CD4-positive, alpha-beta T cell treated with Interleukin-6 at 100 ng/mL for 8 hours (primary cell): ENCODE measurements at places on chromosomes 3 and 15.

DNA sequence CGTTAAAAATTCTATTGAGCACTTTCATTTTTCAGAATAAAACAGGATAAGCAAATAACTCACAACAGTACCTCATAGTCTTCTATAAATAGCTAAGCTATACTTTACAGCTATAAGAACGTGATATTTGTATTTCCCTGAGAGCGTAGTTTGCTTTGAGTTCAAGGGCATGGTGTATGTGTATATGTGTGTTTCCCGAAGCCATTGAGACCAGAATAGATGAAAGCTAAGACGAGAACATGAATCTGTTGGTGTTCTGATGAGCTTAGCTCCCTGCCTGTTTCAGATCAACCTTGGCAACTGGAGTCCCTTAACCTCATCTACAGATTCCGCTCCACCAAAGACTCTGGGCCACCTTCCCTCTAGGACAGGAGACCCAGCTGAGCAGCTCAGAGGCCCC is 59.5 kb upstream of the MCF2L2 start:
- no peak for DNase-seq

DNA sequence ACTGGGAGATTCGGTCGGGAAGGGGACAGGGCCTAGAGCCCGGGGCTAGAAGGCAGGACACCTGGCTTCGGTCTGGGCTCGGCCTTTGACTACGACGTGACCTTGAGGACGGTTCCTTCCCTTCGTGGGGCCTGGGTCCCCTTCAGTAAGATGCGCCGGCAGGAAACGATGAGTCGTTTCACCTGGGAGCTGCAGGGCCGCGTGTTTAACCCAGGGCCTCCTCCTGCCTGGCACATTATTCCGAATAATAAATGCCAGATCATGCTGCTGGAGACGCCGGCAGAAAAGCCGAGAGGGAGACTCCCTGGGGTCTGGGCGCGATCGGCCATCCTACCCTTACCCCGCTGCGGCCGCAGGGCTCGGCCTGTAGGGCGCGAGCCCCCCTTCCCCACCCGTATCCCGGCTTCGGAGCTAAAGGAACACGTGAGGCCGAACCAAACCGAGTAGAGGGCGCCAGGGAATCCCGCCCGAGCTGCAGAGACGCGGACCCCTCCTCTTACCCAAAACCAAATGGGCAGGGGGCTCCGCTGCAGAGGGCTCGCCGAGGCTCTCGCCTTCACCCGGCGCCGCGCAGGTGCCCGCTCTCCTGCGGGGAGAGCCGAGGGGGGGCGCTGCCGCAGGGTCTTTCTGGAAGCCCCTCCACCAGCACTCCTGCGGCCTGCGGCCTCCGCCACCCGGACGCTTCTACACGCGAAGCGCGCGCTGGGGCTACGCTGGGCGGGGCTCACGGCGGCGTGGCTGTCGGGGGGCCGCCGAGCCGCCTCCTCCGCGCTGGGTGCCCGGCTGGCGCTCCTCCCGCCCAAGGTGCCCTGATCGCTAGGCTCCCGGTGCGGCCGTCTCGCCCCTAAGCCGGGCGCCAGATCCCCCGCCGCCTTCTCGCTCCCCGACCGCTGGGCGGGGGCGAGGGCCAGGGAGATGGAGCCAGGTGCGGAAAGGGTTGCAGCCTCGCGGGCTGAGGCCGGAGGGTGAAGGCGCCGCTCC is at the start of gene BDH1:
Gene BDH1 (minus strand): TSS at position 688 of the 981 bp plus-strand sequence. CDS start 9,525 bp downstream, outside the sequence.
- DNase-seq, result peak; percentile 43

DNA sequence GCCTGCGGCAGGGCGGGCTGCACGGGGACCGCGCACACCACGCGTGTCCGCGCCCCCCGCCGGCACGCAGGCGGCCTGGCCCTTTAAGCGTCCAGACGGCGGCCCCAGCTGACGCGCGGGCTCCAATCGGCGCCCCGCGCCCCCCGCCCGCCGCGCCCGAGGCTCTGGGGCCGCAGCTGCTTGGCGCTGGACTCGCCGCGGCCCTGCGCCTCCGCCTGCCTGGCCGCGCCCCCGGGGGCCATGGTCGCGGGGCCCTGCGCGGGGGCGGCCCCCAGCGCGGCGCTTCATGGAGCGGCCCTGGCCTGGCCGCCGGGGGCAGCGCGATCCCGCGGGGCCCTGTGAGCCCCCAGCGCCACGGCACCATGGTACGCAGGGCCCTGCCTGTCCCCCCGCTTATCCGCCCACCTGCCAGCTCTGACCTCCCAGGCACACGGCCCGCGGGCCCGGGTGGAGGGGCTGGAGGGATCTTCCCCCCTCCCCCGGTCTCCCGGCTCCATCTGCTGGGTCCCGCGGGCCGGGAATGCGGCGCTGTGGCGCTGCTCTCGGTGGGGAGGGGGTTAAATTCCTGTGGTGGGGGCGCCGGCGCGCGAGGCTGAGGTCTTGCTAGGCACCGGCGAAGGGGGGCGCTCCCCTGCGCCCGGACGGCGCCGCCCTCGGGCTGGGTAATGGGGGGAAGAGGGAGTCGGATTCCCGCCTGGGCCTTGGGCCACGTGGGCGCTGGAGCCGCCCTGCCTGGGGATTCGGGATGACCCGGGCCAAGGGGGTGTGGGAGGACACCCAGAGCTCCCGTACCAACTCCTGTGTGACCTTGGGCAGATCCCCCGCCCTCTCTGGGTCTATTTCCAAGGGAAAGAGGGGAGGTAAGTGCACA is 1.1 kb downstream of the ZBTB47 start:
- no peak for DNase-seq

GRCh38 chr3:134796281-134797056 is 1.4 kb downstream of the EPHB1 start:
- no peak for DNase-seq

DNA sequence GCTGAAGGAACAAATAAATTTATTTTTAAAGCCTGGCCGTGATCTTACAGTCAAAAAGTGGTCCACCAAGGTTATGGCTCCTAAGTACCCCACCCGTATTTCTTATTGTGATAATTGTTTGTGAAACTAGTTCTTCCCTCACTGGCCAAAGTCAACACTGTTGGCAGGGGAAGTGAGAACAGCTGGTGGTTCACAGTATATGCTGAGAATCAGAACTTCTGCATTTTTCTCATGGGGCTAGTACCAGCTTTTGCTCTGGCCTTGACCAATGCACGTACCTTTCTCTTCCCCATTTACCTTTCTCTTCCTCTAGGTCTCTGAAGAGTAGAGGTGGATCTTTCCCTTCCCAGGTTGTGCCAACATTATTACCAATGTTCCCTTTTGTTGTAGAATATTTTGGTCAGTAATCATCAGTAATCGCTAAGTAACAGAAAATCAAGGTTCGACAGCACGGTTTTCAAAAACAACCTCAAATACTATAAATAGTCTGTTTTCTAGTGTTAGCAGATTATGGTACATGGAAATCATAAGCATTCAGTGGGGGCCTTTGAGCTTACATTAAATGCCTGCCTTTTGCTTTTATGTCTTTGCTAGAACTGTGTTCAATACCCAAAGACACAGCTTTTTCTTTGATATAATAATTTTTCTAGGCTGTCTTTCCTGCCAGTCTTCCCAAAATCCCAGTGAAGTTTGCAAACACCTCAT is 268.0 kb downstream of the LPP start:
- no peak for DNase-seq

GRCh38 chr3:146640955-146641867 is 36.1 kb upstream of the PLSCR5 start:
- no peak for DNase-seq

DNA sequence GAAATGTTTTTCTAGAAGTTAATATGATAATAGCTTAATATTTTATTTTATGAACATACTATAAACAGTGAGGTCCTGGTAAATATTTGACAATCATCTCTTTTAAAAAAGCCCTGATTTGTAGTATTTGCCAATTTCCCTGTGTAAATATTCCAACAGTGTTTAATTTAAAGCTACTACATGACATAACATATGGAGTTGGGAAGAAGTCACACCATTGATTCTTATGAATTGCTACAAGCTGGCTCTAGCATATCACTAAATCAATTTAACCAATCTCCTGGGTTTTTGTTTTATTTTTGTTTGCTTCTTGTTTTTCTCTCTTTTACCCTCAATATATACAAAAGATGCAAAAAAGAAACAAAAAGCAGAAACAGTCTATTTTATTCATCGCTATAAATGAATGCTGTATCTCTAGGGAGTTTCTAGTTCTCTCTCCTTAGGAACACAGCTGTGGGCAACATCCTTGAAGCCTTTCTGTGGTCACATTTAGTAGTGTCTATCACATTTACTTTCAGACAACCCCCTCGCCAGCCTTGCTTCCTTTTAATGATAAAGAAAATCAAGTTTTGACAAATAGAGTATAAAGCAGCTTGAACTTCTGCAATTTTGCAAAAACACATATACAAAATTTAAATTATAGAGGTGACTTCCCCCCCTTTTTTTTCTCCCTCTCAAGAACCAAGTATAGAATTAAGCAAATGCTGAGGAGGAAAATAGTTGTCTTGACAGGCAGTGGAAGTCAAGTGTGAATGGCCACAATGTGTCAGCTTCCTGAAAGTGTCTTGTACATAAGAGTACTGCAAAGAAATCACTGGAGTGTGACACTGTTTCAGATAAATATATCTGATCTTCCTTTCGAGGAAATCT is 21.4 kb downstream of the CCR1 start:
- DNase-seq, result no peak

- no peak for DNase-seq
Measured at GRCh38 chr3:160874736-160875135, 118.7 kb downstream of the PPM1L start.

GRCh38 chr3:29144807-29145206 is 136.1 kb upstream of the RBMS3 start:
- no peak for DNase-seq

GRCh38 chr15:60757831-60758570 is 279.1 kb upstream of the ICE2 start:
- no peak for DNase-seq

DNA sequence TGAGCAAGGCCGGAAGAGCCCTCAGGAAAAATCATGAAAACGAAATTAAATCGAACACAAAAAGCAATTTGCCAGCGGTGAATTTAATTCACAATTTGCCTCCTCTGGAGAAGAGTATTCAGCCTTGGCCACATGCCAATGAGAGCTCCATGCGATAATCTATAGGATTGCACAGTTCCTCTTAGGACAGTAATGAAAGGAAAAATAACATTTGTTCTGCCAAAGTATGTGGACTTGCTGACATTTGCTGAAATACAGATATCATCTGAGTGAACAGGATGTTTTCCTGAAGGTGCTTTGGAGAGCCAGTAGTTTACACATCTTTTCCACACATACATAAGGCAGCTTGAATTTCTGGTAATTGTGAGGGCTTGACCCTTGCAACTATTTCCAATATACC is 188.6 kb upstream of the PDZRN3 start:
- DNase-seq, result no peak

- DNase-seq, result no peak
Measured at GRCh38 chr15:99453637-99454030, 112.2 kb upstream of the MEF2A start.

GRCh38 chr3:61929617-61930016 is 368.2 kb downstream of the PTPRG start:
- no peak for DNase-seq

- no peak for DNase-seq
Measured at GRCh38 chr15:57619746-57620145, 28.0 kb downstream of the MYZAP start.

- DNase-seq, result no peak
Measured at GRCh38 chr3:84906065-84906464, 52.7 kb upstream of the CADM2 start.

DNA sequence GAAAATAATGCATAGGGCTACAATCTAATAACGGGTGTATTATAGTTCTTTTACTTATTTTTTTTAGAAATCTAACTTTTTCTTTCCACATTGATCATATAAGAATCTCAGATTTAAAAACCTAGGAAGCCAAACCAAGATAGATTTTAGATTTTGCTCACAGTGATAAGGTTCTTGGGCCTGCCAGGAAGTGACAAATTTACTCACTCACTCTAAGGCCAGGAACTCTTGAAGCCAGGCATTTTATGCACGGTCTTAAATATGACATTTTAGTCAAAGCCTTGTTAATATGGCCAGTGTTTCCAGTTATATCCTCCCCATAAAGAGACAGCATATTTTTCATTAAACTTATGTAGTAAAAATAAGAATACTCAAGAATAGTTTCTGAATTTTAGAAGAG is 271.4 kb downstream of the SQOR start:
- DNase-seq, result no peak

GRCh38 chr15:40330368-40330836 is 6.9 kb downstream of the INAFM2 start:
- no peak for DNase-seq

GRCh38 chr15:42194513-42194912 is 13.6 kb downstream of the VPS39 start:
- DNase-seq, result no peak

DNA sequence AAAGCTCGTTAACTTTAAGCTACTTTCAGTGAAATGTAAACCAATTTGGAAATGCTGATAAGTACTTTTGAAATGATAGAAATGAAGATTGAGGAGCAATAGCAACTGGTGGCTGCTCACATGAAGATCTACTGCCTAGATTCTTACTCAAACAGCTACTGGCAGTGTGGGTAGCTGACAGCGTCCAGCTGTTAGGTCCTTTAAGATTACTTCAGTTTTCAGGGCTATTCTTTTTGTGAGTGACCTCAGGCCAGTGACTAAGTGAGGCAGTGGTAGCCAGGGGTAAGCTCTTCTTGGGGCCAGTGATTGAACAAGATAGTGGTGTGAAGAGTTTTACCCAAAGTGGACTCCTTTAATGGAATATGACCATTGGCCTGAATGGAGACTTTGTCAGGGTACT is 41.3 kb downstream of the NECTIN3 start:
- no peak for DNase-seq

DNA sequence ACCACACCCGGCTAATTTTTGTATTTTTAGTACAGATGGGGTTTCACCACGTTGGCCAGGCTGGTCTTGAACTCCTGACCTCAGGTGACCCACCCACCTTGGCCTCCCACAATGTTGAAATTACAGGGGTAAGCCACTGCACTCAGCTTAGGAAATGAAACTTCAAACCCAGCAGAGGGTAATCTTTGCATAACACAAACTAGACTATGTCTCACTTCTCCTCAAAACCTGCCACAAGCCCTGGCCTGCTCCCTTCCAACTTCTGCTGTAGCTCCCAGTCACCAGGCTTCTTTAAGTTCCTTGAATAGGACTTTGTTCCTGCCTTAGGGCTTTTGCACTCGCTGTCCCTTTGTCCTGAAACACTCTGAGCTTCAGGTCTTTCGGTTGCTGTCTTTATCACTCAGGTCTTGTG is 39.2 kb upstream of the SEMA4B start:
- no peak for DNase-seq

DNA sequence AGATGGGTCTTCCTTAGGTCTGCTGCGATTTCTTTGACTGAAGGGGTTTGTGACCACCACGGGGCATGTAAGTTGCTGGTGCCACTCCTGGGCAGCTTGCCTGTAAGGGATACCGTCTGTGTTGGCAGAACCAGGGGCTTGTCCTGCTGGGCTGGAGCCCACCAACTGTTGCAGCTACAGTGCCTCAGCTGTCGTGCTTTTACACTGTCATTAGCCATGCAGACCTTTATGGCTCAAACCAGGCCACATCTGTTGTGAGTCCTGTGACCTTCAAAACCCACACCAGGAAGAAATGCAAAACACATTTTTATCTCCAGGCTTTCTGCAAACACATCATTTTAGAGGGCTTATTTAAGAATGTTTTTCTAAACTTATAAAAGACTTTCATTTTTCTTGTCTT is 168.7 kb downstream of the PTPRG start:
- no peak for DNase-seq
